Fibroblast of skin of abdomen (primary cell): ENCODE measurements at places on chromosomes 1 and 21.
A peak's percentile ranks its signal among the peaks of the same experiment; 100 is the strongest.

GRCh38 chr1:193256019-193256418 is 69.6 kb upstream of the B3GALT2 start:
- DNase-seq: no peak

DNA sequence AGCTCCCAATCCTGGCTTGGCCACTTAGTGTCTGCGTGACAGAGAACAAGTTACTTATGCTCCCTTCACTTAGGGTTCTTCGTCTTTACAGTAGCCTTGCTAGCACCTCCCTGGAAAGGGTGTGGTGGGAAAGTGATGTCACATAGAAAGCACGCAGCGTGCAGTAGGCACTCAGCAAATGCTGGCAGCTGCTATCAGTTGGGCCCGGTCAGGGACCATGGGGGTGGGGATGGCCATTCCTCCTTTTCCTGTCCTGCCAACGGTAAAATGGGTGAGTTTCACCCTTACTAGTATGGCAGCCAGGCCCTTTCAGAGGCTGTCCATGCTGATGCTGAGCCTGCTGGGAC is 6.2 kb upstream of the KCNA10 start:
- DNase-seq: no peak

- DNase-seq: no peak
Measured at GRCh38 chr1:247357781-247358211, 26.1 kb upstream of the ZNF496 start.

- peak; percentile 49 for DNase-seq
Measured at GRCh38 chr1:27402349-27402754, 9.9 kb downstream of the GPR3 start.

GRCh38 chr21:16073586-16073985 is 343.8 kb downstream of the USP25 start:
- DNase-seq: no peak

DNA sequence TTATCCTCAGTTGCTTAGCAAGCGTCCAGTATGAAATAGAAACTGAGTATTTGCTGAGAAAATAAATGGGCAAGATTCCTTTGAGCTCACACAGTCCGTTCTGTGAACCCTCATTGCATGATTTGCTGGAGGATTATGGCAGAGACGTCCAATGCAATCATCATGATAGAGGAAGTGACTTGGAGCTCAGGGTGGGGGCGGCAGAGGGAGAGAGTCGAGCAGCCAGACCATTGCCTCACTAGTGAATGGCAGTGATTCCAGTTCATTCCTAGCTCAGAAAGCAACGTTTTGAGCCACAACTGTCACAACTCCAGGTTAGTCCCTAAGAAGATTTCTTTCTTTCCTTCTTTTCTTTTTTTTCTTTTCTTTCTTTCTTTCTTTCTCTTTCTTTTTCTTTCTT is 27.5 kb upstream of the COL9A2 start:
- peak; percentile 43 for DNase-seq

- no peak for DNase-seq
Measured at GRCh38 chr1:246680696-246681130, 43.5 kb upstream of the SCCPDH start.

GRCh38 chr1:19073311-19074186 is 117.1 kb upstream of the IFFO2 start:
- DNase-seq: no peak

DNA sequence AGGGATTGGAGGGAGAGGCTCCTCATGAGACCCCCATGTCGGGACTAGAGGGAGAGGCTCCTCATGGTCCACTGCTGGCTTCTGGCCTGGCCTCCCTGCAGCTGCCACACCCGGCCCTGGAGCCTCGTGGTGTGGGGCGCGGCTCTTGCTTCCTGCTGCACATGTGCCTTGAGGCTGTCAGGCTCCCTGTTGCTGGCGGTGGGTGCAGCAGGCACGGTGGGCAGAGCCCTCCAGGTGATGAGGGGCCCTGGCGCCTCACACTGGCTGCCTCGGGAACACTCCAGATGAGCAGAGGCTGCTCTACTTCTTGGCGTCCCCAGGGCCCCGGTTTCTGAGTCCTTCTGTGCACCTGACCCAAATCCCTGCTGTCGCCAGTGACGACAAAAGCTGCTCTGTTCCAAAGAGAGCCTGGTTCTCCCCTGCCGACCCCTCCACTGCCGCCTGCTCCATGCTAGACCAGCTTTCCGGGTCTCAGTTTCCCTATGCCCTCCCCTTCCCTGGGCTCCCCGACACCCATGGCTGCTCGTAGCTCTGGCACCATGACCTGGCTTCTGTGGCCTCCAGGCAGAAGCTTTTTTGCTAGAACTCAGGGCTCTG is 9.7 kb upstream of the ATAD3B start:
- DNase-seq: no peak

DNA sequence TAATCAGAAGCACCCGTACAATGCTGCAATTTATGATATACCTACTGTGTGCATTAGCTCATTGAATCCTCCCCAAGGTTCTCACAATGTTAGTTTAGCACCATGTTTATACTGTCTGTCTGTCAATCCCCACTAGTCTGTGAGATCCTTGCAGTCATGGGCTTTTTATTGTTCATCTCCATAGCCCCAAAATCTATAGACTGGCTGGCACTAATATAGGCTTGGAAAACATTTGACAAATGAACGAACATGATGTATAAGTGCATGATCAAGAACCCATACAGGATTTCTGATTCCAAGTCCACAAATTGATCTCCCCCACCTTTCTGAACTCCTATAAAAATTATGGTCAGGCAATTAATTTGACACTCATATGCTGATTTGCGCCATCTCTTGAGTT is 290.0 kb downstream of the OMA1 start:
- no peak for DNase-seq

GRCh38 chr1:18090636-18091035 is 17.0 kb upstream of the IGSF21 start:
- no peak for DNase-seq

- peak; percentile 82 for DNase-seq
Measured at GRCh38 chr1:180271272-180272255, 41.5 kb downstream of the LHX4 start.

DNA sequence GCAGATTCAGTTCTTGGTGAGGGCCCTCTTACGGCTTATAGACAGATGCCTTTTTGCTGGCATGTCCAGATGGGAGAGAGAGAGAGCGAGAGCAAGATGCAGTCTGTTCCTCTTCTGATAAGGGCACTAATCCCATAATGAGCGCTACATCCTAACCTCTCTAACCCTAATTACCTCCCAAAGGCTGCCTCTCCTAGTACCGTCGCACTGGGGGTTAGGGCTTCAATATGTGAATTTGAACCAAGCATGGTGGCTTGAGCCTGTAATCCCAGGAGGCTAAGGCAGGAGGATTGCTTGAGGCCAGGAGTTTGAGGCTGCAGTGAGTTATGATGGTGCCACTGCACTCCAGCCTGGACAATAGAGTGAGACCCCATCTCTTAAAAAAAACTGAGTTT is 10.5 kb upstream of the SDE2 start:
- DNase-seq: no peak

DNA sequence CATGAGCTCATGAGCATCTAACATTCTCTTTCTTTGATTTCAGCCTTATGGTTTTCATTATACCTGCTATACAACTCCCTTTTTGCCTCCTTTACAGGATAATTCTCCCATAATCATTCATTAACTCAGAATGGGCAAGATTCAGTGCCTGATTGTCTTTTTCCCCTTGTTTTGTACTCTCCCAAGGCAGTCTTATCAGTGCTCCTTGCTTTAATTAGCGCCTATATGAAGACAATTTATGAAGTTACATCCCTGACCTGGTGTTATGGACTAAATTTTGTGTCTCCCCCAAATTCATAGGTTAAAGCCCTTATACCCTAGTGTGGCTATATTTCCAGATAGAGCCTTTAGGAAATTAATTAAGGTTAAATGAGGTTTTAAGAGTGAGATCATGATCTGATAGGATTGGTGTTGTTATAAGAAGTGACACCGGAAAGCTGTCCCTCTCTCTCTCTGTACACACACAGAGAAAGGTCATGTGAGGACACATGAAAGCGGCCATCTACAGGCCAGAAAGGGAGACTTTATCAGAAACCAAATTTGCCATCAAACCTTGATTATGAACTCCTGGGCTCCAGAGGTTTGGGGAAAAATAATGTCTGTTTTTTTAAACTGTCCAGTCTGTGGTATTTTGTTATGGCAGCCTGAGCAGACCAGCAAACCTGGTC is 185.8 kb upstream of the CHODL start:
- DNase-seq: no peak

DNA sequence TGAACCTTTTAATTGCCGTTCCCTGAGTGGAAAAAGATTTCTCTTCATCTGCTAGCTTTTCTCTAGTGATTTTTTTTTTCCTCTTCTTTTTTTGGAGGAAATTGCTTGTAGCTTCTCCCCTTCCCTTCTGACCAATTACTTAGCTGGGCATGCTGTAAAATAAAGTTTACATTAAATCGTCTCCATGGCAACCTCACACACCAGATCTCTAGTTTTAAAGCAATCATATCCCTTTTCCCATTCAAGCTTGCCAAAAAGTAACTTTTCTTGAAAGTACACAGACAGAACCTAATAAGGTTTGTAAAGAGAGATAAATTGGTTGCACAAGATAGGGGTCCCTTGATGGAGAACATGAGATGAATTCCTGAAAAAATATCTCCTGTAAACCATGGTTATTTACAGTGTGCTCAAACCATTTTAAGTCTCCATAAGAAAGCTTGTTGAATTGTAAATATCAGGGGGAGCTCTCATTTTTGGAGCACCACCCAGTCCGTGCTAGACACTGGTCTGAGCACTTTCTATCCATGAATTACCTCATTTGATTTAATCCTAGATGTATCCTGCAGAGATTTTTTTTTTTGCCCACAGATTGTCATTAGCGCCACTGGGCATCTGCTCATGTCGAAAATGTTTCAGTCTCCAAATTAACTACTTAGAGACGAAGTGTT is 32.6 kb upstream of the HTR1D start:
- DNase-seq: no peak

- peak; percentile 83 for DNase-seq
Measured at GRCh38 chr1:244969355-244970235, 105.3 kb upstream of the HNRNPU start.

GRCh38 chr1:112099979-112100378 is 110.5 kb upstream of the KCND3 start:
- no peak for DNase-seq

DNA sequence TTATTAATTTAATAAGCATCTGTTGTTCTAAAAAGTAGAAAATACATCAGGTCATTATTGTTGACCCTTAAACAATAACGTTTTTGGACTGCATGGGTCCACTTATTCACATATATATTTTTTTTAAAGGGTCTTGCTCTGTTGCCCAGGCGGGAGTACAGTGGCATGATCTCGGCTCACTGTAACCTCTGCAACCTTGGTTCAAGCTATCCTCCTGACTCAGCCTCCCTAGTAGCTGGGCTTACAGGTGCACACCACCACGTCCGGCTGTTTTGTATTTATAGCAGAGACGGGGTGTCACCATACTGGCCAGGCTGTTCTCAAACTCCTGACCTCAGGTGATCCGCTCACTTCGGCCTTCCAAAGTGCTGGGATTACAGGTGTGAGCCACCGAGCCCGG is 53.0 kb downstream of the DAP3 start:
- DNase-seq: no peak

DNA sequence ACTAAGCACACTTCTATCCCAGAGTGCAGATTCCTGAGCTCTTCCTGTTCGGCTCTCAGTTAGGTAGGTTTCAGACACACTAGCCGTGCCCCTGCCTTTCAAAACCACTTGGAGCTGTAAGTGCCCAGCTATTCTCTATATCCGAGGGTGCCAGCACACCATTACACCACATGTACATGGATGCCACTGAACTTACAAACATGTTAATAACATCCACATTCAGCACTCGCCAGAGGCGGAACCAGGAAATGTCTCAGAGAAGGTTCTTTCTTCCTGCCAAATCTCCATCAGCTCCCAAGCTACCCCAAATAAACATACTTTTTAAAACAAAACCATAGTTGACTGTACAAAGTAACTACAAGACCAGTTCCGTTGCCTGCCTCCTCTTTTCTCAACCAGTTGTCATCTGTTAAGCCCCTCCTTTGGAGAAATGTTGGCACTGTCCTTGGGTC is 78.4 kb upstream of the CTTNBP2NL start:
- DNase-seq: no peak

GRCh38 chr1:155540000-155540874 is 22.4 kb downstream of the ASH1L start:
- DNase-seq: no peak

DNA sequence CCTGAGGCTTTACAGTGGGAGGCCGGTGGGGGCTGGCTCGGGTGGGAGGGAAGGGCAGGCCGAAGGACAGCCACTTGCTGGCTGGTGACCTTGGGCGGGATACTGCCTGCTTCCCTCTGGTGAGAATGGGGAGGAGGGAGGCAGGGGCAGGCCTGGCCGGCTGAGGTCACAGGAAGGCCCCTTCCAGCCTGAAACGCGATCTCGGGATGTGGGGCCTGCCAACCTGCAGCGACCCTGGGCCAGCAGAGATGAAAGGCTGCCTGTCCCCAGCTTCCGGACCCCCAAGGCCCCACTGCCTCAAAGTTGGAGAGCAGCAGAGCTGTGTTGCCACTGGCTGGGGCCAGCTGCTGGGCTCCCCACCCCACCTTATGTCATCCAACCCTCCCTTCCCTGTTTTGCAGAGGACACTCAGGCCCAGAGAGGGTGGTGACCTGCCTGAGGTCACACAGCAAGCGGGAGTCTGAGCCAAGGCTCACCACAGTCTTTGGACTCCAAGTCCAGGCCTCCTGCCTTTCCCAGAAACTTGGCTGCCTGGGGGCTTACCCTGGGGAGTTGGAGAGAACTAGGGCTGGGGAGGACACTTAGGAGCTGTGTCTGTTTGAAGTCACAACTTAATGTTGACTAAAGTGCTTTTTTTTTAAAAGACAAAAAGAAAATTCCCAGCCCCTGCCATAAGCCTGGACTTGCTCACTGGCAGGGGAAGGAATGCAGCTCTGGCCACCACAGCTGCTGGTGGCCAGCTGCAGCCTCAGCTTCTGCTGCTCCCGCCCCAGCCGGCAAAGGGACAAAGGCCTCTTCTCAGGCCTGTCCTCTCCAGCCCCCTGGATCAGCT is 14.8 kb upstream of the WASF2 start:
- DNase-seq: no peak

- peak; percentile 64 for DNase-seq
Measured at GRCh38 chr1:77925518-77925917, 37.1 kb downstream of the NEXN start.

DNA sequence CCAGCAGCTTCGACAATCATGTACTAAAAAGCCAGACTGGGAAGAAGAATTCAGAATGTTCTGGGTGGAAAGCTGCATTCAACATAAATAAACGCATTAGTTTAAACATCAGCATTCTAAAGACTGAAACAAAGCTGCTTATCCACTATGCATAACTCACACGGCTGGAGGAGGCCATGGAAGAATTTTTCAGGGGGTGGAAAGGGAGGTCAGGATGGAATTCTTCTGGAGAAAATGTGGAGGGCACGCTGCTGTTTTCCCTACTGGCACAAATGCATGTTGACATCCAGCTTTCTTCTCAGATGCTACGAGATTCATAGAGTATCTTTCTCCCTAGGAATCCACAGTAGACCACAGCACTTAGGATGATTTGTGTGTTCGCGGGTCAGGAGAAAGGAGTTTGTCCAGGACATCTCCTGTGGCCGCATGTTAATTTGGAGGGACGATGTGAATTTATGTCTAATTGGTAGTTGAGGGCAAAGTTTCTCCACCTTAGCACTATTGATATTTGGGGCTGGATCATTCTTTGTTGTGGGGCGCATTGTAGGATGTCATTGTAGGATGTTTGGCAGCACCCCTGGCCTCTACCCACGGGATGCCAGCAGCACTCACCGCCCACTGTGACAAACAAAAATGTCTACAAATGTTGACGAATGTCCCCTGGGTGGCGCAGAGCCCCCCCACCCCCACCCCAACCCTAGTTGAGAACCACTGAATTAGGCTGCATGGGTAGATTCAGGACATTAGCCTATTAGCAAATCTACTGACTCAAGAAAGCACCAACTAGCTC is 86.5 kb upstream of the KAZN start:
- DNase-seq: no peak

GRCh38 chr1:30920827-30921226 is 12.3 kb upstream of the SDC3 start:
- no peak for DNase-seq
